ENCODE measurements at places on chromosomes 7 and 10.

GRCh38 chr7:151540146-151540545, 20.5 kb upstream of the RHEB start:
- DNase-seq, result no peak

- no peak for DNase-seq
Observed at GRCh38 chr7:122304319-122304975, at the start of gene FEZF1. Gene FEZF1, minus strand, starts transcription at chr7:122304750. Its CDS starts 313 bp downstream, at chr7:122304437.

DNA sequence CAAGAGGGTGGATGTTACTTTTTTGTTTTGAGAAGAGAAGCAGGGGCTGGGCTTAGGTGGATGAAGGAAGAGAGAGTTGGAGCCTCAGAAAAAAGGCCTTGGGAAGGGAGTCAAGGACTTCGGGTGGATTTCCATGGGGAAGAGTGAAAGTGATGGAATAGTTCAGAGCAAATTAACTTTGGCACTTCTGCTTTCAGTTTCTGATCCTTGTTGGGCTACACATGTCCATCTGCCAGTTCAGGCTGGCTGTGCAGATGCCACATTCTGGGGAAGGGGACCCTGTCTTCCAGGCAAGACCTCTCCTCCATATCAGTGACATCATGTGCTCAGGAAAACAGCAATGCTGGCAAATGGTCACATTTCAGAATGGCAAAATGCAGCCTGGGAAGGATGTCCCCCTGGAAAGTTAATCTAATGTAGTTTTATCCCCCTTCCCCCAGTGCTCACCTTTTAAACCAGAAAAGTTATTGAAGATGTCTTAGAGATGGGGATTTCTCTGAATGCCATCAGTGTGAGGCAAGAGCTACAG, 86.0 kb downstream of the WDFY4 start:
- DNase-seq, result no peak

DNA sequence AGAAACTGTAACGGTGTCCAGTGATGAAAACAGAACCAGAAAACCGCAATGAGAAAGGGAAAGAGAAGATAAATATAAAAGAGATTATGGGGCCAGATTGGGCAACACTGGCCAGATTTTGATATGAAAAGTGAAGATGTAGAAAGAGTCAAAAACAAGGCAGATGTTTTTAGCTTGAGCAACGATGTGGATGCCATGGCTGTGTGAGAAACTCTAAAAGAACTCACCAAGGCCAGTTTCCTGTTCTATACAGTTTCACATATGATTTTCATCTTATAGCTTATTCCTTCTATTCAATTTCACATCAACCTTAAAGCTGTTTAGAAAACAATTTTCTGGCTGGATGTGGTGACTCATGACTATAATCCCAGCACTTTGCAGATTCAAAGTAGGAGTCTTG, 36.3 kb downstream of the CSTF2T start:
- DNase-seq, result no peak

DNA sequence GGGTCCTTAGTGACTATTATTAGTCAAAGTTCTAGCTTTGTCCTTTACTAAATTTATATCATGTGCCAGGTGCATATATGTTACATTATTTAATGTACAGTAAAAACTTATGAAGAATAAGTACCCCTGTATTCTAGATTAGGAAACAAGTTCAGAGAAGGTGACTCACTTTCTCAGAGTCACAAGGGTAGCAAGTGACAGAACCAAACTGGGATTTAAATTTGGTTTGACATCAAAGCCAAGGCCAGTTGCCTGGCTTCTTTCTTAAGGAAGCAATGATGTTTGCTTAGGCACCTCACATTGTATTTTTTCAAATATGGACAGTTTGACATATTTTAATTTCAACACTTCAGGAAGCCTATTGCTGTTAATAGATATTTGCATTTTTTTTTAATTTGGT, 2.5 kb downstream of the LSM8 start:
- no peak for DNase-seq

DNA sequence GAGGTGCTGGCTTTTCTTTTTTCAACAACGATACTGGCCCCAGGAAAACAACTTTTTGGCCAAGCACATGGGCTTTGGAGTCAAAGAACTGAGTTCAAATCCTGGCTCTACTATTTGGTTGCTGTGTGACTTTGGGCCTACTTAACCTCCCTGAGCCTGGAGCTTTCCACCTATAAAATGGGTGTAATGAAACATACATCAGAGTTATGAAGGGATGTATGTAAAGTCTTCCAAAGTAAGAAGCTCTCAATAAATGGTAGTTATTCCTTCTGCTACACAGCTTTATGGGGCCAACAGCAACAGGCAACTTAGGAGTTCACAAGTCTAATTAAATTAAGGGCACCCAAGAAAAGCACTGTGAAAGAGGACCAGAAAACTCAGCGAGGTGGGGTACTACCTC, 33.0 kb downstream of the ZNF777 start:
- DNase-seq, result no peak

DNA sequence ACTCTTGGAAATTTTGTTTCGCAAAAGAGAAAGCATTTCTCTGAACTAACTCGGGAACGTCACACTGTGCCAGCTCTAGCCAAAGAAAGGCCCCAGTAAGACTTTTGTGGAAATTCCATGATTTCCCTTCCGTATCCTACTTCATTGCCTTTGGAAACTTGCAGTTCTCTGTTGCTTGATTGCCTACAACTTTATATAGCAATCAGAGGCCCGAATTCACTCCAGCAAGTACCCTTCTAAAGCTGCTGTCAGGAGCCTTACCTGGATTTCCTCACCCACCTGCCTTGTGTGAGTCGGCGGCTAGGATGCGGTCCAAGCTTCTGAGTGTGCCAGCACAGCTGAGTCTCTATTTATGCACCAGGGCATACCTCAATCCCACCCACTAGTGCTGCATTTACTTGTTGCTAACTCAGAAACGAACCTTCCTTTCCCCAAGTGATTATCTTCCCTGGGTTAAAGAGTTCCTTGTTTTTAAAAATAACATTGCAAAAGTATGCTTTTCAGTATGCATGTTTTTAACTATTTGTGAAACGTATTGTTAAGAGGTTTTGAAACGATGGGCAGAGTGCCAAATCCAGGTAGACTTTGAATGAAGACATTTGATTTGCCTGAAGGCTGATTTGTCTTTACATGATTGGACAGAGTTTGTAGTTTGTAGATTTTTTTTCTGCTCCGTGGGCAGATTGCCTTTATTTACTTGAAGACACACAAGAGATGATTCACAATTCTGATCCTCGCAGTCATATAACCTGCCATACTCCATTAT, at the start of gene AGR2:
TSS of gene AGR2 (minus strand) at position 326 of the 766 bp plus-strand sequence. CDS start 3,203 bp downstream, outside the sequence.
- no peak for DNase-seq

DNA sequence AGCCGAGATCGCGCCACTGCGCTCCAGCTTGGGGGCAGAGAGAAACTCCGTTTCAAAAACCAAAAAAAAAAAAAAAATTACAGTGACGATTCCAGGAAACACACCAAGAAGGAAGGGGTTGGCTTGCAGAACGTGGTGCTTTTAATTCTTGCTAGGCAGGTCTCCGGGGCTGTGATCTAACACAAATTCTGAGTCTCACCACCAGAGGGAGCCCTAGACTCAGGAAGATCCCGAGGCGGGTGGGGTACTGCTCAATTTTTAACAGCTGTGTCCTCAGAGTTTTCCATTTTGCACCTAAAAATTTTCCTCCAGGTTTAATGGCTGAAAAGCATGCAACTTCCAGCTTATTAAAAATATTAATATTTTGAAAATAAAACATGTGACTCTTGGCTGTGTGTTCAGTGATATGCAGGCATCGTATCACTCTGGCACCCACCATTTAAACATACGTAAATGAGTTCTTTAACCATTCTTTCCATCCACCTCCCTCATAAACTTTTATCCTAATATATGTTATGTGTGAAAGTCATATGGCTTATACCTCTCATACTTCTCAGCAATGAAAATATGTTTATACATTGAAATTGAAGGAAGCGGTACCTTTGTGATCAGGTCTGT, 26.5 kb upstream of the NUB1 start:
- DNase-seq, result peak; percentile 81

GRCh38 chr10:69972981-69973397, 79.7 kb upstream of the MACROH2A2 start:
- no peak for DNase-seq

- DNase-seq, result no peak
Observed at GRCh38 chr7:110888641-110889040, 202.3 kb upstream of the LRRN3 start.

DNA sequence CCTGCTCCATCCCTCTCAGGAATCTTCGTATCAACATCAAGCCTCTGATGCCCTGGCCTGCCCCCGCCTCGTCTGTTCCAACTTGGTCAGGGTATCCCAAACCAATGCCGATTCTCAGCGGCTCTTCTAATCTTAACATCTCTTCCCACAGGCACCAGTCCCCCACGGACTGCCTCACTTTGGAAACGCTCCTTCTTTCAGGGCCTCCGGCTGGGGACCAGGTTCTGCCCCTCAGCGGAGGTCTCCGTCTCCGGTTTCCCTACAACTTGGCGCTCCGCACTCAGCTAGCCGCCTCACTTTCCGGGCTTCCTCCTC, 488 bp downstream of the ABCF2 start:
- DNase-seq, result no peak

Data from D341Med (cell line).